ENCODE measurements at places on chromosomes 4 and X.

DNA sequence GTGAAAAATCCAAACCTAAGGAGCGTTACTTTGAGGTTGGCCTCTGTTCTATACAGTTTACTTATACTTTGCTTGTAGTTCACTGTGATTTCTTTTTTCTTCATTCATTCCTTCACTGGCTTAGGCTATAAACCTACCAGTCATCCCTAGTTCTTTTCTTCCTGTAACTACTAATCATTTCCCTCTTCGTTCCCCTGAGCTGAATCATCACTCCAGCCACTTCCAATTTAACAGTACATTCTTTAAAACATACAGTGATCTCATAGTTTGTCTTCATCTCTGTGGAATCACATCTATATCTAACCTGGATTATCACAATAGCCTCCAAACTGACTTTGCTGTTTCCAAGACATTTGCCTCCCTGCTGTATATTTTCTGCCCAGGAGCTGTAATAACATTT is 25.2 kb upstream of the NPFFR2 start:
- no peak for DNase-seq

GRCh38 chrX:81414630-81415029 is 212.7 kb downstream of the SH3BGRL start:
- no peak for DNase-seq

- DNase-seq, result no peak
These were observed 106.4 kb downstream of the DHX15 start for GRCh38 chr4:24477919-24478318.

- no peak for DNase-seq
These were observed 8.8 kb downstream of the FNIP2 start for GRCh38 chr4:158777423-158778155.

GRCh38 chrX:134929808-134930207 is 61.0 kb upstream of the SMIM10 start:
- DNase-seq, result no peak

DNA sequence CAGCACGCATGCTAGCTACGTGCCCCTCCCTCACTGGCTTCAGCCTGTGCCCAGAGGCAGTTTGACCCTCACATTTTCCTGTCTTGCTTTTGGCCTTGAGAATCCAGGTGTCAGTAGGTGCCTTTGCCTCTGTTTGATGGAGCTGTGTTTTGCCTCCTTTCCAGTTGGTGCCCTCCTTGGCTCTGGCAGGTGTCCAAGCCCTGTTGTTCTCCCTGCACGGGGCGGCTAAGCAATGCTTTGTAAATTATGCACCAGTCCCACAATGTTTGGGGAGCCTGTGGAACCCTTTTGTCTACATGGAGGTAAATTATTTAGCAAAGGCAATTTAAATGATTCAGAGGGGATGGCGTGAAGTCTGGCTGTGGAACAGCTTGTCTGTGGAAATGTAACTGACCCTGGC is 202.9 kb upstream of the BOD1L1 start:
- no peak for DNase-seq

GRCh38 chr4:37928426-37929416 is 31.5 kb upstream of the PTTG2 start:
- DNase-seq, result no peak

DNA sequence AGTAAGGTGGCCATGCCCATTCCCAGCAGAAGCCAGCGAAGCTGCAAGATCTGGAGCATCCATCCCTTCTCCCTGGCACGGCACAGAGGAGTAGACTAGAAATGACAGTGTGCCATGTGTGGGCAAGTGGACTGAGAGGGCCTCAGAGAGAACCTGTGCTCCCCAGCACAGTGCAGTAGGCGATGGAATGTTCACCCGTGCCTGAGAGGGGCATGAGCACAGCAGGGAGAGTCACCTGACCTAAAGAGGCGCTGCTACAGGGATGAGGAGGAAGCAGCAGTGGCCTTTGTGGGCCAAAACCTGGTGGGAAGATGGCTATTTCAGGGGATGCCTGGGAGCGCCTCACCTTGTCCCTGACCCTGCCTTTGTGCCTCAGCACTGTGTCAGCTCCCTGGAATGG is 8.0 kb upstream of the CDKN2AIP start:
- no peak for DNase-seq

GRCh38 chr4:97911236-97911906 is 231.9 kb downstream of the STPG2 start:
- no peak for DNase-seq

DNA sequence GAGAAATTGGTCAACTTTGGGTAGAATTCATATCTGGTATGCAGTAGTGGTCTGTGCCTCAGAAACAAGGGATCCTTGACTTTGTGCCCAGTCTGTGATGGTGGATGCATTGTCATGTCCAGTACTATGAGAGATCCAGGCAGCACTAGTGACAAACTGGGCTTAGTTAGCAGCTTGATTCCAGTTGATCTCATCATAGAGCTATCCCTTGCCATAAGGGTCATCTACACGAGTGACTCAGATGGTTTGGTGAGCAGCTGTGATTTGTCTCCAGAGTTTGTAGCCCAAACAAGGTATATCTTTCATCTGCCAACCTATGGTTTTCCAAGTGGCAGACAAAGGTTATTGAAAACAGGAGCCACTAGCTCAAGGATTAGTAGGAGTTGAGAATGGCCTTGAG is 298.8 kb downstream of the GBA3 start:
- DNase-seq, result no peak

Data from stimulated activated CD4-positive, alpha-beta T cell treated with anti-CD3 and anti-CD28 coated beads, Interleukin-15, amount 100 ng/mL, for 48 hours (primary cell).